ENCODE measurements at places on chromosomes 5 and 9. TPM values are rescaled to one million over a fixed set of nuclear protein-coding genes. Genes with fewer than 3 reads are reported as not detected.

GRCh38 chr9:34084562-34084961 lies 35.9 kb upstream of the UBAP2 start:
- peak; percentile 54 for DNase-seq

DNA sequence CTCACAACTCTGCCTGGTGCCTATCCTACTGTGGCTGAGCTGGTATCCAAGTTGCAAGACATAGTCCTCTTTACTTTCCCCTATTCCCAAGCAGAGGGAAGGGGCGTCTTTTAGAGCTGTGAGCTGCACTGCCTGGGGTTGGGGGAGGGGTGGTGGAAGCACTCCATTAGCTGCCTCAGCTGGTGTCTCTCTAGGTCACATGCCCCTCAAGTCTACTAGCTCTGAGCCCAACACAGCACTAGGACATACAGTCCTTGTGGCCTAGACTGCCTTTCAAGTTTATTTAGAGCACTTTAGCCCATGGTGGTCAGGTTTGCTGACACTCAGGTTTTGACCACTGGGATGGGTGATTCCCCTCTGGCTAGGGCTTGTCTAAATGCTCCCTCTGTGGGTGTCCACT lies 54.7 kb downstream of the SREK1 start:
- DNase-seq = no peak

The PCDHB8 gene
- 8.7 TPM for polyA plus RNA-seq

DNA sequence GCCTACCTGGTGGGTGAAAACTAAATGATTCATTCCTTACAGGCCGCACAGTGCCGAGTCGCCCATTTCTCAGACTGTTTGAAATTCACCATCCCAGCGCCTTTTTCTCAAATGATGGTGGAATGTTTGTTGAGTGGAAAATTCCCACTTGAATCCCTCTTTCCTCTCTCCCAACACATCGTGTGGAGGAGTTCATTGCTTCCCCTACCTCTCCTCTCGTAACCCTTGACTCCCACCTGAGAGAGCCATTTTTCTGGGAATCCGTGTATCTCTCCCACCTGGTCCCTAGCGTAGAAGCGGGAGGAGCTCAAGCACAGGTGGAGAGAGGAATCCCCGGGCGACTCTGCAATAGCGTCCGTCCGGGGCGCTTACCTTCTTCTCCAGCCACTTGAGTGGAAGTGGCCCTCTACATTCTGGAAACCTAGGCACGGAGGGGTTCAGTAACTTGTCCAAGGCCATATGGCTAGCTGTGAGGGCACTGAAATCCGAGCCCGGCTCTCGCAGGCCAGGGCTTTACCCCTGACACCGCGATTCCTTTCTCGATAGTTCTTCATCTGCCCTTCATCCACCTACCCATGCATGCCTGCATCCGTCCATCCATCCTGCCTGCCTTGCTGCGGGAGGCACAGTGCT lies 683 bp downstream of the OSMR start:
- no peak for DNase-seq

DNA sequence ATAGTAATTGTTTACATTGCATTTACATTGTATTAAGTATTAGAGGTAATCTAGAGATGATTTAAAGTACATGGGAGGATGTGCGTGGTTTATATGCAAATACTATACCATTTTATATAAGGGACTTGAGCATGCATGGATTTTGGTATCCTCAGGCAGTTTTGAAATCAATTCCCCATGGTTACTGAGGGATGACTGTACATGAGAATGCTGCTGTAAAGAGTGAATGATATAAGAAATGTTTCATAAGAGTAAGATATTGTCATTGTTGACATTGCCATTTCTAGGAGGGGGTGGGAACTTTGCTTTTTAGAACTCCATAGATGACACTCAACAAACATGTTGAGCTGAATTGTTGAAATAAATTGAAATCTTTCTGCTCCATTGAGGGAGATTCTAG lies 185.0 kb downstream of the SEMA6A start:
- no peak for DNase-seq

- DNase-seq = no peak
These were observed 156.2 kb upstream of the SLC44A1 start for GRCh38 chr9:105087910-105088898.

DNA sequence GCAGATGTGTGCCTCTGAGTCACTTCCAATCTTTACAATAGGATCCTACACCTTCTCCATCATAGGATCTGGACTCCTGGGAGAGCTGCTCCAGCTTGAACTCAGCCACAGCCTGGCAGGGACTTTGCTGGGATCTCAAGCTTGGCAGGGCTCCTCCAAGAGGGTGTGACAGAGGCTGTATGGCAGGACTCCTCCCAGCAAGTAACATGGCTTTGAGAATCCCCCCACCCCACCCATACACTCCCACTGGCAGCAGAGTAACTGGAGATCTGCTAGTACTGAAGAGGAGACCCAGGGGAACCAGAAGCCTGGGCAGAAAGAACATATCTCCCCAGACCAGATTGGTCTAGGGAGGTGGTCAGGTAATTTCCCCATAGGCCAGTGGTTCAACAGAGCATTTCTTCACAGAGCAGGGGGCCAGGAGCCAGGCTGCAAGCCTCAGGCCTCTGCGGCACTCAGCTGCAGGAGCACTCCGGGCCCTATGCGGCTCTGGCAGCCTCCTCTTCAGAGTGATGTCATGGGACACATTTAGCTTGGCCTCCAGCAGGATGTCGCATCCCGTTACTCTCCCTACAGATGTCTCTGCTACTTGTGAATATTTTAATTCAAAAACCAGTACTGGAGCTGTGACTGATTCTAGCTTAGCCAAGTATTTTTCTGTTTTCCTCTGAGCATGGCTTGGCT lies 1.7 kb upstream of the ACSL6 start:
- DNase-seq = no peak

DNA sequence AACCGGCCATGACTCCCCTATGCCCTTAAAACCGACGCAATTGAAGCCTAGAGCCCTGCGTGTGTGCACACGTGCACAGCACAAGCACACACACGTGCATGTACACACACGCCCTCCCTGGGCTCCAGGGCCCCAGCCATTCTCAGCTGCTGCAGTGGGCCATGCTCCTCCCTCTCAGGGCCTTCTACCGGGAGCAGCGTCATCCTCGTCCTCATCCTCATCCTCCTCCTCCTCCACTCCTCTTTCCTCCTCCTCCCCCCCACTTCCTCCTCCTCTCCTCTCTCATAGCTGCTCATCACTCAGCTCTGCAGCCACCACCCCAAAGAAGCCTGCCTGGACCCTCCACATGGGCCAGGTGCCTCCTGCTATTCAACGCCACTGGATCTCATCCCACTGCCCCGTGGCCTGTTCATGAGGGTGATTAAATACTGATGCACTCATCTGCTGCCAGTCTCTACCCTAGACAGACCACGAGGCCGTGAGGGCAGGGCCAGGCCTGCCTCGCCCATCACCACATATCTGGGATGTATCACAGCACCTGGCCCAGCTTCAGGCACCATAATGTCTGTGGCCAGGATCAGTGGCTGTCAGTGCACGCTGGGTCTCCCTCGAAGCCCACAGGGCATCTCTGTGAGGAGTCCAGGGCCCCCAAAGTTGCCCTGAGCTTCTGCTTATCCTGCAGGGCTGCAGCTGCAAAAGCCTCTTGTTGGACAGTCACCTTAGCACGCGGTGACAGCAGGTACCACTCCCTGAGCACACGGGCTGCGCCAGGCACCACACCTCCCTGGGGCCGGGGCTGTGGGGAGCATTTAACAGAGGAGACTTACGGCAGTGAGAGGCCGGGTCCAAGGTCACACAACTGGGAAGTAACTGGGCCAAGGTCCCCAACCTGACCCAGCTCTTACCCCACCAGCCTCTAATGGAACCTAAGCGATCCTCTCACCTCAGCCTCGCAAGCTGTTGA lies 9.8 kb downstream of the FAM78A start:
- no peak for DNase-seq

DNA sequence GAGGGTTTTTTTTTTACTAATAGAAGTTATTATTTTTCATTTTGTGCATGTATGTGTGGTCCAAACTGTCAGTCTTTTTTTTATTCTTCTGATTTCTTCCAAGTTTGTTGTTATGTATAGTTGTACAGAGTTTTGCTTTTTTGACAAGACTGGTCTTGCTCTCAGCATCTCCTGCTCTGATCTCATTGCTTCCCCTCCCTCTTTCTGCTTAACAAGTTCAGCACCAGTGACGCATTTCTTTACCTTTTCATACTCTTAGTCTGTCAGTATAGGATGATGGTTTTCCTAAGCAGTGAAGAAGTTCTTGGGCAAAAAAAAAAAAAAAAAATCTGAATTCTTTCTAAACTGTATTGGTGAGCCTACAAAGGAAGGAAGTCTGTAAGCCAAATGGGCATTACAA lies 135.1 kb downstream of the CD180 start:
- no peak for DNase-seq

The ZNF782 gene
- 3.0 TPM for polyA plus RNA-seq

- DNase-seq = peak; percentile 38
These were observed 567.4 kb downstream of the CCDC171 start for GRCh38 chr9:16120231-16120641.

DNA sequence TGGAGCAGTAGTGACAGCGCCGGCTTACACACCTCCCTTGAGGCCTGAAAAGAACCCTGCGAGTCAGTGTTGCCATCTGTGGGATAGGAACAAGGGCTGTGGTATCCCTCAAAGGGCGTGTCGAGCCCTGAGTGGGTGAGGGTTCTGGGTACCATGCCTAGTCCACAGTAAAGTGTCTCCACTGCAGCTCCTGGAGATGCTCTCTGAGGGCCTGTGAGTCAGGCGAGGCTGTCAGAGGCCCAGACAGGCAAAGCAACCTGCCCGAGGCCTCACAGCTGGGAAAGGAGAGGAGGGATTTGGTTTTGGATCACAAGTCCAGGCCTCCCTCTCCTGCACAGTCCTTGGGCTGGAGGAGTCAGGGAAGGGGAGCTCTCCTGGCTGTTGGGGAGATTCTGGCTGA lies 6.1 kb downstream of the PRRX2 start:
- no peak for DNase-seq

The TGFBI gene
- polyA plus RNA-seq = 1.6 TPM

The ZNF366 gene
- not detected for polyA plus RNA-seq

The FSTL4 gene
- polyA plus RNA-seq = 0.19 TPM

GRCh38 chr9:111975709-111976108 lies 79.1 kb downstream of the UGCG start:
- DNase-seq = no peak

GRCh38 chr5:131289738-131290137 lies 25.9 kb downstream of the CDC42SE2 start:
- DNase-seq = no peak

Data from cardiac muscle cell (in vitro differentiated cells and primary cell).